Anterior cingulate cortex (tissue), 58 donors: ENCODE measurements at places on chromosomes 3 and 15.

- DNase-seq = no peak
These were observed 36.9 kb downstream of the GALNT15 start for GRCh38 chr3:16211176-16211904.

DNA sequence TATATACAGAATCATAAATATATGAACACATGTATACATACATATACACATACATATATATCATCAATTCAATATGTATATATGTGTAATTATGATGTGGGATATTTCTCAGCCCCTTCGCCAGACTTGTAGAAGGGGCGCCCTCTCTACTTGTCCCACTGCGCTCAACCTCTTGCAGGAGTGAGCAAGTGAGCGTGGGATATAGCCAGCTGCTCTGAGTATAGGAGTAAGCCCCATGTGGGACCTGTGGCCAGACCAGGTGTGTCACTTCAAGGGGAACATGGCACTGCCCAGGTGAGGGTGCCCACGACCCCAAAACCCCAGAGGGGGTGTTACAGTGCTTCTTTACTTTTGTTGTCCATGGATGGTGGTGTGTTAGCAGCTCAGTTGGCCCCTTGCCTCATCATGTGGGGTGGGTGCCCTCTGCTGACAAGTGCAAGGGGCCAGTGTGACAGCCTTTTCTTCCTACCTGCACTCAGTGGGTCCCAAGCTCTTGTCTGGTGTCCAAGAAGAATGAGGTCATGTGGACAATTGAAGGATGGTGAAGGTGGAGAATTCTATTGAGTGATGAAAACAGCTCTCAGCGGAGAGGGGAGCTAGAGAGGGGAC lies 304.1 kb downstream of the UNC13C start:
- DNase-seq = no peak

DNA sequence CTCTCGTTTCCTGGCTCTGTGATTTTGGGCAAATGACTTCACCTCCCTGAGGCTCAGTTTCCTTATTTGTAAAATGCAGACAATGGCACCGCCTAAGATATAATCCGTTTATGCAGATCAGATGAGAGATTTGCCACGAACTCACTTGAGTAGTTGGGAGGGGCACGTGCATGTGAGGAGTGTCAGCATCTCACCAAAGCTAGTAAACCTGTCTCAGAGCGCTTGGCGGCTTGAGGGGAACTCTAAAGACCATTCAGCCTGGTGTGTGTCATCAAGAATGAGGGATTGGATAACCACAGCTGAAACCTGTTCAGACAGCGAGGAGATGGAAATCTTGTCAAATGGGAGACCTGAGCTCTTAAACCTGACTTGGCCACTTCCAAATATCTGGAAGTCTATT lies 48.7 kb downstream of the BDH1 start:
- no peak for DNase-seq

GRCh38 chr3:18987070-18987469 lies 161.2 kb upstream of the KCNH8 start:
- DNase-seq = no peak

DNA sequence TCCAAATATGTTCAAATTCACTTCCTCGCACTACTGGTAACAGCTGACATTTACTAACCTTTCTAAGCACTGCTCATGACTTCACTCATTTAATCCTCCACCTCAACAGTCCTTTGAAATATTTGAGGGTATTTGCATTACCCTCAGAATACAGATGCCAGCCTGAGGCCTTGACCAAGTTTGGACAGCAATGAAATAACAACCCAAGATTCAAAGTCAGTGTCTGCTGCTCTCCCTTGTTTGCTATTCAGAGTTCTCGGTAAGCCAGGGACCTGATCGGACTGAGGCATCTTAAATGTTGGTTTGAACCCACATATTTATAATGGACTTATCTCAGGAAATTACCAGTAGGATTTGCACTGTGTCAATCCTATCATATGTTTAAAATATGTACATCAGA lies 19.9 kb upstream of the SNRK start:
- no peak for DNase-seq

DNA sequence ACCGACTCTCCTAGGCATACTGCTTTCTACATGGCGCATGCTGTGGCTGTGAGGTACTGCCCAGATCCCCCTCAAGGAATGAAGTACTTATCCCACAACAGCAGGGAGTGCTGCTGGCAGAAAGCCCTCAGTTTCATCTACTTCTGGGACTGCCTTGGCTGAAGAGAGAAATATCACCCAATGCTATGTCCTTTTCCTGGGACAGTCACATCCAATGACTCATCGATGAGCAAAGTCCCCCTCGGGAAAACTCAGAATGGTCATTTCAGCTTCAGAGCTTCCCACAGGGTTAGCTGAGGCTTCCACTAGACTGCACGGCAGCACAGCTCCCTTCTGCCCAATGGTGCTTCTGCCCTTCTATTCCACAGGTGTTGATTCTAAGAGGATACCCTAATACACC lies 3.6 kb upstream of the NMD3 start:
- DNase-seq = no peak

DNA sequence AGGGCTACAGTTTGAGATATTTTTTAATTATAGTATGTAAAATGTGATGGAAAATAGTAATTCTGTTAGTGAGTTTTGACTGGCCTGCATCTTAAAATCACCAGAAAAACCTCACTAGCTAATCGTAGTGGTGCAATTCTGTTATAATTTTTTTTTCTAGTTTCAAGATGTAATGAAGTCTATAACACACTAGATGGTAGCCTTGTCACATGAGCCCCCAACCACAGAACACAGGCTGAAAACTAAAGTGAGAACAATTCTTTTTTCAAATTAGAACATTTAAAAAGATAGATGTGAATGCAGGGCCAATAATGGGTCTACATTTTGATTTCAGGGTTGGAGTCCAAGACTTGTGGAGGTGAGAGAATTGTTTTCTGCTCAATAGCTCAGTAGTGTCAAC lies 83.3 kb upstream of the KCNH8 start:
- no peak for DNase-seq

- no peak for DNase-seq
These were observed 551 bp downstream of the PML start for GRCh38 chr15:73994912-73995622.

GRCh38 chr3:16343101-16343500 lies 78.1 kb downstream of the OXNAD1 start:
- DNase-seq = no peak

DNA sequence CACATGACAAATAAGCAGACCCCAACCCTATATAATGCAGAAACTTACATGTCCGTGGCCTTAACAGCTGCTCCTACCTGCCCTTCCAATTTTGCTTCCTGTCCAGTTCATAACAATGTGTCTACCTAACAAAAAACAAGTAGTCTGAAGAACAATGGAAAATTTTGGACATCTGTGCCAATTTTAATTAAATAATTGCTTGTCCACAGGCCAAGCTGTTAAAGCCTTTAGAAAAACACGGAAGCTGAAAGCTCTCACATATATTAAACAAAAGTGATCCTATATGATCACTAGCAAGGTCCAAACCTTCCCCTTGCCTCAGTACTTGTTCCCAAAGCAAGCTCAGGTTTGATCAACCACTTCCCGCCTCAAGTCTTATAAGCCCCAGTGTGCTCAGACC lies 37.1 kb downstream of the MAGI1 start:
- DNase-seq = no peak

DNA sequence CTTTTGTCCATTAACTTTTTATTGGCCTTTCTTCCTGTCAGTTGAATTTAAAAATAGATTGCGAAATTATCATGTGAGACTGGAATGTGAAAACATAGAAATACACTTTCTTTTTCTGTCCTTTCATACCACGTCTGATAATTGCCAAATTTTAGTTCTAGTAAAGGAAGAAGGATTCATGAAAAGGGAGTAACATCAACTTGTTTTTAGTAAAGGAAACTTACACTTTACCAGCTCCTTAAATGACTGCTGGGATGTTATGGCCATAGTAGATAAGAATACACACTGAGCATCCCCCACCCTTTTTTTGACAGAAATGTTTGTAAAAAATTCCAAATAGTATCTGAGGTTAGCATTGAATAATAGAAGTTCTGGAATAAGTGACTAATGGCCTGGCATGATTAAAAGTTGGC lies 137.9 kb downstream of the NEO1 start:
- no peak for DNase-seq

DNA sequence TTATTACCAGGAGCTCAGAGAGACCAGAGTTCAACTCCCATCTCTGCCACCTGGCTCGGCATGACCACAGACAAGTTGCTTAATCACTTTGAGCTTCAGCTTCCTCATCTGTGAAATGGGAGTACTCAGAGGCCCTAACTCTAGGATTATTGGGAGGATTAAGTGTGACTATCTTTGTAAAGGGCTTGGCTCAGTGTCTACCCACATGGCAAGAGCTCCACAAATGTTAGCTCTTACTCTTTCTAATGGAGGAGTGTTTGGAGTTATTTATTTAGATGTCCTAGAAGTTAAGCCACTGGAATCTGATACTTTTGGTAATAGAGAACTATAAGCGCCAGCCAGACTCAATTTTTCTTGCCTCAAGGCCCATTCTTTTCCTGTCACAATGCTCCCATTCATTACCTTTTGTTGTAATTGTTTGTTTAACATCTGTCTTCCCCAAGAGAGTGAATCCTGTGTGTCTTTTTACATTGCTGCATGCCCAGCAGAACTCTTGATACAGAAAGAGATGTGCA lies 12.3 kb upstream of the LMCD1 start:
- no peak for DNase-seq

DNA sequence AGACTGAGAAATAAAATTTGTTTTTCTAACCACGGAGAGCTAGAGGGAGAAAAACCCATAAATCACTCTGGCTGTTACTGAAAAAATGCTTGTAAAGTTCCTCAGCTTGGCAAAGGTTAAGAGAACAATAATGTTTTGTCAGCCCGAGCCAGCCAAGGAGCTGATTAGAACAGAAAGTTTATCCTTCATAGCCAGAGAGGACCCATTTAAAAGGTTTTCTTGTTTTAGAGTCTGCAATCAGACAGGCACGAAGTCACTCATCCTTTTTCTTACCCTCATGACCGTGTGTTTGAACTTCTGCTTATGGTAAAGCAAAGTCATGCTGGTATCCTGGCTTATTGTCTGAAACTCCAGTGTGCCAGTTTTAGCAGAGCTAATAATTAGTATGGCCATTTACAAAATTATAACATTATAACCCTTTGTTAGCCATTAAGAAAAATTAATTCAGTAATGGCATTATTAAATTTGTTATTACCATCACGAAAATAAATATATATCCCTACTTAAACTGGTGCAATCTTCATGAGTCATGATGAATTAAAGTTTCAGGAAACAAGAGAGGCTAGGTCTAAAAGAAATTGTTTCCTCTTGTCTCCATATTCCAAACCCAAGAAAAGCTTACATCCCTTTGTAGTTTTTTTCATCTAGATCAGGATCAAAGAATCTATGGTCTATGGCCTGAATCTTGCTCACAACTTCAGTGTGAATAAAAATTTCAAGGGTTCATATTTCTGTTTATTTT lies 13.5 kb upstream of the STXBP5L start:
- DNase-seq = no peak

DNA sequence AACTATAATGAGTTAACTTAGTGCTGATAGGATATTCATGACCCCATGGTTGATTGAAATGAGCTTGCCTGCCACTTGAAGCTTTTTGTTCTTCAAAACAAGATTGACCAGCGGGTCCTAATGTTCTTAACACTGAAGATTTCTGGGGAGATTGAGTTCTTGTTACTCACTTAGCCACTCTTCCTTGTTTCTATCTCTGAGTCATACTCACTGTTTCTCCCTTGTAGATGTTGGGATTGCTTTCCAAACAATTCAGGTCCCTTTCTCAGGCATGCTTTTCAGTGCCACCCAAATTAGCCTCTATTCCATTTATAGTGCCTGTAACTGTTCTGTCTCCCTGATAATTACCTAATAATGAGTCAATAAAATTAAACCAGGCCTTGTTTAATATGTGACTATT lies 517.0 kb downstream of the SQOR start:
- no peak for DNase-seq

DNA sequence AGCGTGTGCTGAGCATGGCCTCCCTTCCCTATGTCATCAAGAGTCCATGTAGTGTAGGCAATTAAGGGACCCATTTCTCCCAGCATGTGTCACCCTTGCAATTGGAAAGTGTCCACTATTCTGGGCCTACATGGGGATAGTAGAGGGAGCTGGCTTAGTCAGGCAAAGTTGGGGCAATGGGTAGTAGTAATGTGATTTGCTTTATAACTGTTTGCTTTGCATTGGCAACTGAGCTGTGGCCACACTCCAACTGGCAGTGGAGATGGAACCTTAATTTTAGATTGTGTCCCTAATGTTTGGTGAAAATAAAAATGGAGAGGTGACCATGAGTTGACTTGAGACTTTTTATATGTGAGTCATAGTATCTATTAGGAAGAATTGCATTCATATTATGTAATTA lies 97.7 kb upstream of the SAMMSON start:
- DNase-seq = no peak

DNA sequence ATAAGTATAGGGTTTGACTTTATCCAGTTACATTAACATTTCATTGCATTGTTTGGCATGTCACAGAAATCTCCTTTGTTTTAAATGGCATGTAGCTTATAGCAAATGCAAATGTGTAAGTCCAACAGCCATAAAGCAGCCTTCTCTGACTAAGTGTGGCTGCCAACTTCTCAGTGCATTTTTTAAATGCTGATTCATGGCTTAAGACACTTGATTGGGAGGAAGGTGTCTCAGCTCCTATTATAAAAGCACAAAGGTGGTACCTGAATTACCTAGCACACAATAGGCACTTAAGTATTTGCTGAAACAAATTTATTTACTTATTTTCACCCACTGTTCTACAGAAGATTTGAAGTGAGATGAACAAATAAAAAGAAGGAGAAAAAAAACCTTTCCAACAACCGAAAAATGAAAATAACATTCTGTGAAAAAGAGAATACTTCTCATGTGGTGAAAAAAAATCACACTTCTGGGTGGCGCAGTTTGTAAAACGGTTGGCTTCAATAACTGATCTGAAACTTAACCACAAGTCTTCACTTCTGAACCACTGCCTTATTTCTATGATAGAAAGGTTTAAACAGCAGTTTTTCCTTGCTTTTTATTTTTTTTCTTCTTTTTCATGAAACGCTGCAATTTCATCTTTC lies 105.5 kb upstream of the ICE2 start:
- DNase-seq = no peak

DNA sequence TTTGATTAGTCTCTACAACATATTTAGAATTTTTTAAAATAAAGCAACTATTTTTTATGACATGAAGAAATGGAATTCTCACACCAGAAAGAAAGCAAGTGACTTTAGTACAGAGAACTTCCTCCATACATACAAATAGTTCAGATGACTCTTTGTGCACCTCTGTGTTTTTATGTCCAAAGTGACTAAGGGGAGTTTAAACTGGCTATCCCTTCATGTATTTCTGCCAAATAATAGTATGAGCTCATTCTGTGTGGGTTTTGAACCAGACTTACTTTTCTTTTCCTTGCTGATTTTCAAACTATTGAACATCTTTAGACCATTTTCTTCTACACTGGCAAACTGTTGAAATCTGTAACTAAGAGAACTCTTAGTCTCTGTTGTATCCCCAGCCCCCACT lies 196.3 kb downstream of the EPHA3 start:
- no peak for DNase-seq

GRCh38 chr15:78206326-78207109 lies 27.8 kb downstream of the ACSBG1 start:
- DNase-seq = no peak
